EH (cell line): ENCODE measurements at places on chromosomes 1 and 21.
A peak's percentile ranks its signal among the peaks of the same experiment; 100 is the strongest.

GRCh38 chr1:53378932-53379661 is 51.2 kb upstream of the LRP8 start:
- no peak for DNase-seq

DNA sequence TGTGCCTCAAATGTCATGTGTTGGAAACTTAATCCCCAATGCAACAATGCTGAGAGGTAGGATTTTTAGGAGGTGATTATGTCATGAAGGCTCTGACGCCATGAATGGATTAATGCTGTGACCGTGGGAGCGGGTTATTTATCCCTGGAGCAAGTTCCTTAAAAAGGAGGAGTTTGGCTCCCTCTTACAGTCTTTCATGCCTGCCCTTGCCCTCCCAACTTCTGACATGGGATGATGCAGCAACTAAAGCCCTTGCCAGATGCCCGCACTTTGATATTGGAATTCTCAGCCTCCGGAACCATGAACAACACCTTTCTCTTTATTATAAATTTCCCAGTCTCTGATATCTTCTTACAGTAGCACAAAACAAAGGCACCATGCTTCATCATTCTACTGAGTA is 685.3 kb upstream of the CHRM3 start:
- DNase-seq, result no peak

DNA sequence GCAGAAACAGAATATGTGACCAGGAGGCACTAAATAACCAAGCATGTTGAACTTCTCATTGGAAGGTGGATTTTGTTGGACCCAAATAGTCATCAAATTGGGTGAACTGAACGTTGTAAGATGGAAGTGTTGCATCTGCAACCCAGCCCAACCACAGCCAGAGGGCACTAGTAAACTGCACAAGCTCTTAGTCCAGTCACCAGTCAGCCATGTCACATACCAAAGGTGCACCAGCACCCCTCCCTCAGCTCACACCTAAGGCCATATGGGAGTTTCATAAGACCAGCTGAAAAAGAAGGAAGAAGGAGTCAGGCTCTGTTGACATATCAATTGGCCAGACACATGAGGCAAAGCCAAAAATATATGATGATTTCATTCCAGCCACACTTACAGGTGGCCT is 481.7 kb upstream of the NR5A2 start:
- DNase-seq, result no peak

GRCh38 chr1:171581766-171582165 is 40.3 kb upstream of the MYOCOS start:
- DNase-seq, result no peak

- no peak for DNase-seq
Observed at GRCh38 chr1:32055416-32055815, 17.3 kb upstream of the TMEM39B start.

- peak; percentile 65 for DNase-seq
Observed at GRCh38 chr1:91806769-91807700, 78.9 kb downstream of the TGFBR3 start.

GRCh38 chr1:234987415-234988154 is 141.1 kb downstream of the TOMM20 start:
- DNase-seq, result peak; percentile 97

DNA sequence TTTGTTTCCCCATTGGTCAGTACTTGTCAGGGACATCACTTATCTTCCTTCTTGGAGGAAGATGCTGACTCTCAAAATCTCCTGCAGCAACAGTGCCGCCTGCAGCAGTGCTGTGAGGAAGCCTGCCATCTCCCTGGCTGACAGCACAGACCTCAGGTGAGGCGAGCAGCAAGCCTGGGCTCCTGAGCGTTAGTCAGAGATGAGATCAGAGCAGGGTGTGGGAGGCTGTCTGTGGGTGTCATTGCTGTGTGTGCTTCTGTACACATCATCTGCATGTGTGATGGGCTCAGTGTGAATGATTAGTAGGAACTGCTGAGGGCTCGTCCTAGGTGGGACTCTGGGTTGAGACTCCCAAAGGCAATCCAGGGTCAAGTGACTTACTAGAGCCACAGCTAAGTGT is 6.1 kb downstream of the STRIP1 start:
- DNase-seq, result no peak

DNA sequence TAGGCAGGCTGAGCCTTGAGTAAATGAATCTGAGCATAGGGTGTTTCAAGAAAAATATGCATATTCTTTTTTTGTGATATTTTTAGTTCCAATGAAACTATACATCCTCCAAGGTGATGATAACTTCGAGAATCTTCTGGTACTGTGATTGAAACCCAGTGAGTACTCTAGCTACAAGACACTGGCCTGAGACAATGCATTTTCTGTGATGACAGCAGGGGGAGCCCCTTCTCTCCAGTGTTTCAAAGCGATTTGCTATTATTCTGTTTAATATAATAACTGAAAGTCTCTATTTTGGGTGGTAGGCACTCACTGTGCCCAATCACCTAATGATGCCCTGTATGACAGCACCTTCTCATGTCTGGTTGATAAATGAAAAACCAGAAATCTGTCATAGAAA is 12.1 kb downstream of the IRF2BP2 start:
- peak; percentile 69 for DNase-seq

DNA sequence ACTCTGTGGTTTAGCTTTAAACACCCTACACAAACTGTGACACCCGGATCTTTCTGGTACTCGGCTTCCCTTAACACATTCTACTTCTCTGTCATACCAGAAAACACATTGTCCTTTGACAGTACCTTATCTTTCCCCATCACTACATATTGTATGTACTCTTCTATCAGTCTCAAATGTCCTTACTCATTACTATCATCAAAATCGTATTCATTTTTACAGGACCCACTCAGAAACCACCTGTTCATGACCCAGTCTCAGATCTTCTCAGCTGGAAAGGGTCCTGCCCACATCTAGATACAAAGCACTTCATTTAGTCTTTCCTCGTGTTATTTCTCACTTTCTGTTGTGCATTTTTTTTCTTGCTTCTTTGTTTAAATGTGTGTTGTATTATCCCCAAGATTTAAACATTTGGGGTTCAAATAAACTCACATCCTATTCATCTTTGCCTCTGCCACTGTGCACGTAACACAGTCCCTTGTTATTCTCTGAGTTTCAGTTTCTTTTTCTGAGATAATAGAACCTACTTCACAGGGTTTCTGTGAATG is 27.7 kb downstream of the CD34 start:
- no peak for DNase-seq

- DNase-seq, result peak; percentile 3
Observed at GRCh38 chr1:232669981-232670747, 40.2 kb upstream of the SIPA1L2 start.

- DNase-seq, result no peak
Observed at GRCh38 chr21:29739176-29739575, 200.6 kb downstream of the GRIK1 start.

DNA sequence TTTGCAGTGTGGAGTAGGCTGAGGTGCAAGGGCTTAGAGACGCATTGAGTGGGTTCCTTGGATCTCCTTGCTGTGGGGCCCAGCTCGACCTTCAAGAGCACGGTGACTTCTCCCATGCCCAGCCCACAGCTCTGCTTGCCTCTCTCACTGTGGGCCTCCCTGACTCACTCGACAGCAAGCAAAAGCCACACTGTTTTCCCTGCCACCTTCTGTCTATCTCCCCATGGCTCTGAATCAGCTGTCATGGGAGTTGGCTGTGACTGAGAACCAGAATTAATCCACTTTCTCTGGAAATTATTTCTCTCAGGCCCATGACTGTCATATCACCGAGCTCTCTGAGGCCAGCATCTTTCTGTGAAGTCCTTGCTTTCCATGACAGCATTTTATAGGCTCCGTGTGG is 140.7 kb downstream of the NOS1AP start:
- no peak for DNase-seq

GRCh38 chr1:88661951-88662699 is 21.9 kb upstream of the PKN2 start:
- no peak for DNase-seq

DNA sequence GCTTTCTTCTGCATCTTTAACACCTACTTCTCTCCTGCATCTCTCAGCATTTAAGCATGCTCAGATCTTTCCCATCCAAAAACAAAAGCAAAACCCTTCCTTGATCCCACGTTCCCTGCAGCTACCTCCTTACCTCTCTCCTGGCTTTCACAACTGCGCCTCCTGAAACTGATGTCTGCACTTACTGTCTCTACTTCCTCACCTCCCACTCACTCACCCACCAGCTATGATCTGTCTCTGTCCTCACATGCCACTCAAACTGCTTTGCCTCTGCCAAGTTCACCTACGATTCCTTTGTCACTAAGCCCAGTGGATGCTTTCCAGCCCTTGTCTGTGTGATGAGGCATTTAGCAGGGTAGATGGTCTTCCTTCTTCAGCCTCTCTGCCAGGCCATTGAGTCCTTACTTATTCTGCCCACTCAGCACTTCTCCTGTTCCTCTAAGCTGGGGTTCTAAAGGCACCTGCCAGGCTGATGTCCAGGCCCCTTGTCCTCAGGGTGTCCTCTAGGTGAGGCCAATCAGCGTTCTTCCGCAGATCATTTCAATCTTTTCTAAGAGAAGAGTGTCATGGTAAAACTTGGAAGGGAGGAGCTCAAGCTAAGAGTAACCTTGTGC is 10.0 kb upstream of the GJB3 start:
- DNase-seq, result no peak

- DNase-seq, result no peak
Observed at GRCh38 chr1:154996966-154997701, 3.7 kb downstream of the LENEP start.

DNA sequence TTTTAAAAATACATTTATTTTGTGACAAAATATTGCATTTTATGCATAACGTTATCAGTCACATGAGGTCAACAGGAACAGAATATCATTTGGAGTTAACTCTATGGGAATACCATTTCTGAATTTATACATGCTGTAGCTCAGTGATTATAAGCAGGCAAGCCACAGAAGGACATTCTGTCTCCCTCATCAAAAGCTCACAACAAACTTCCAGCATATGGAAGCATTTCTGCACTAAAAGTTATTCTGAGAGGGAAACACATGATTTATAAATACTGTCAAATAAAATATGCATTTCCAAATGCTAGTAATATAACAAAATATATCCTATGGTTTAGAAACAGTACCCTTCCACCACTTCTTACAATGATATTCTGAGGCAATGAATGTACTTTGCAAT is 854.1 kb upstream of the B3GALT2 start:
- no peak for DNase-seq

GRCh38 chr1:13826591-13826990 is 126.6 kb downstream of the PRDM2 start:
- DNase-seq, result no peak

DNA sequence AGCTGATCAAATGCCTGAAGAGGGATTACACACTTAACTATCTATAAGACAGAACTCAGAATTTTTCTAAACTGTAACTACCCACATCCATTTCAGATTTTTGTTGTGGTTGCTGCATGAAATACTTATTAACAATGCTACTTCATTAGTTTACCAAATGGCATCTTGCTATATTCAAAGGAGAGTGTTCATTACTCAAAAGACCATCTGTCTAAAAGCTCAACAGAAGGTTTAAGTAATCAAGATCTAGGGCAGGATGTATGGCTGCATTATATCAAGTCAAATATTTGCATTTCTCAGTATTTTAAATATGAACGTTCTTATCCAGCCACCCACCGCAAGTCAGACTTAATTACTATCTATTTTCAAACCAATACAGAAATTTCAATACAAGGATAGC is 79.9 kb downstream of the SIPA1L2 start:
- no peak for DNase-seq

DNA sequence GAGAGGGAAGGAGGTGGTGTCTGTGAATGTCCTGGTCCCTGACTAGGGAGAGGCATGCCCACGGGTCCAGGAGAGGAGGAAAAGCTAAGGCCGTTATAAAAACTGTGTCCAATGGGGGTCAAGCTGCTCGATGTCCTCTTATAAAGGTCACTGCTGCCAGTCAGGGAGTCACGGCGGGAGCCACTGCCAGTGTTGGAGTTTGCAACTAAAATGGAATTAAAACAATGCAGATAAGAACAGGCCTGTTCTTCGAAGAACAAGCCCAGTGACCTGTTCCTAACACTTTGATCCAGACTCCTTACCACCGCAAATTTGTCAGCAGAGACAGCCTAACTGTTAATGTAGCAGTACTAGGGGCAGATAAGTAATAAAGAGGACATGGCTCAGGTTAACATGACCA is 56.1 kb upstream of the SDC3 start:
- no peak for DNase-seq

GRCh38 chr1:24801176-24801575 is 55.9 kb downstream of the CLIC4 start:
- DNase-seq, result peak; percentile 27

DNA sequence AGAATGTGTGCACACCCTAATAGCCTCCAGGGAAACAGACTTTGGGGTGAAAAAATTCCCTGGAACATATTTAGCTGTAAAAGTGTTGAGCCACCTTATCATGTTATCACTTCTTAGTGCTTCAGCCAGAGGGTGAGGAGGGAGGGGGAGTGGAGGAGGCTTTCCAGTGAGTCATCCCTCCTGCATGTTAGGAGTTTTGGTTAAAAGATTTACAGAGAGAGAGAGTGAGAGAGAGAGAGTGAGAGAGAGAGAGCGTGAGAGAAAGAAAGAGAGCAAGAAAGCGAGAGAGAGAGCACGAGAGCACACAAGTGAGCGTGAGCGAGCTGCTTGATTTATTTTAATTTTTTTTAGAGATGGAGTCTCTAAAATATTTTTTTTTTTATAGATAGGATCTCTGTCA is 13.5 kb upstream of the CACNA1E start:
- DNase-seq, result peak; percentile 83

DNA sequence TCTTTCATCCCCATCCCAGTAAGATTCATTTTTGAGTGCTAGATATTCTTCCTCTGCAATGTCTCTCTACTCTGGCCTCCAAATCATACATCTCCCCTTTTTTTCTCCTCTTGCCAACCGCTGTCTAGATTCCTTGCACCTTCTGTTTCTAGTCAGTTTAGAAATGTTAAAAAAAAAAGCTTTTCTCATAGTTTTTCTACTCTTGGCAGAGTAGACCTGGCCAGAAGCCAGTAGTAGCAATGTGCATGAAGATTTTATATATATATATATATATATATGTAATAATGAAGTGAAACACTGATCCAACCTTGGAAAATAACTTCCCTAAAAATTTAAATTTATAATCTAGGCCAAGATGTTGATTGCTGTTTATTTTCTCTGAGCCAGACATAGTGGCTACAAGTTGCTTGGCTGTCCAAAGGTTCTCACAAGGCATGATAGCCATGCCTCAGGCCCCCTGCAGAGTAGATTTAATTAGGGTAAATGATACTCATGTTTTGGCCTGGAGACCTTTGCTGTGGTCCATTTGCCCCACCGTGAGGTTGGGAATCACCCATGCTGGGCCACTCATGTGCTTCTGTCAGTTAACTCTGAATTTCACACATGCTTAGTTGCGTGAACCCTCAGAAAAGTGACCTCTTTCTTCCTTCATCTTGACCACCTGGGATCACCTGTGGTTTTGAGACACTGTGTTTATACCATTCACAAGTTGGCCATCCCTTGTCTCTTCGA is 103.4 kb upstream of the KCNE2 start:
- DNase-seq, result no peak

GRCh38 chr1:40973912-40974311 is 5.6 kb upstream of the CTPS1 start:
- DNase-seq, result peak; percentile 51

DNA sequence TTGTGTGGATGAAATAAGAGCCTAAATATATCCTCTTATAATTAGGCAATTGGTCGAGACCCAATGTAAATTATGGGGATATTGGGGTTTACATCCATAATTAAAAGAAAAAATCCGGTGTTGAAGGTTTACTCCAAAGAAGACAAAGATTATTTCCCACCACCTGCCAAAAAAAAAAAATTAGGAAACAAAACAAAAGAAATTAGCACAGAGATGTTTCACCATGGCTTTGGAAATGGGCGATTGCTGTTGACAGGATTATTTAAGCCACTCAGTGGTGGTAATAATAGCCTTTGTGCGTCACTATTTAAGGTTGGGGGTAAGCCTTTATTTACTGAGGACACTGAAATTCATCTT is 585 bp upstream of the GLRX2 start:
- DNase-seq, result no peak

- DNase-seq, result peak; percentile 65
Observed at GRCh38 chr1:111656086-111657017, 36.8 kb downstream of the RAP1A start.
